ENCODE measurements at places on chromosomes 5 and 9.

- DNase-seq: peak; percentile 90
Observed at GRCh38 chr5:53422539-53422938, 57.9 kb upstream of the FST start.

GRCh38 chr5:56078278-56079156, 83.8 kb upstream of the IL6ST start:
- no peak for DNase-seq

DNA sequence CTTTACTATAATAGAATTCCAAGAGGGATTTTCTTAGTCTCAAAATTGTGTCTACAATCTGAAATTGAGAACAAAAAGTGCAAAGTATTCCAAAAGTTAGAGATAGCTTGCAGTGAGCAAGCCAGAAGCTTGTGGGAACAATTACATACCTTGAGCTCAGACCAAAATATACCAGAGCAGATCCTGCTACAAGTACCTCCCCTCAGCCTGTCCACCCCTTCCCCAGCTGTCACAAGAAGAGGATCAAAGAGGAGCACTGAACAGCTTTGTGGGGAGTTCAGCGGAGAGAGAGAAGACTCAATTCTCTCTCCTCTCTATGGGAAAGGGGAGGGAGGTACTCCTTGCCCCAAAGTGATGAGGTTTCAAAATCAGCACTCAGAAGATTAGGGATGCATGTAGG, 869.2 kb upstream of the DMAC1 start:
- no peak for DNase-seq

DNA sequence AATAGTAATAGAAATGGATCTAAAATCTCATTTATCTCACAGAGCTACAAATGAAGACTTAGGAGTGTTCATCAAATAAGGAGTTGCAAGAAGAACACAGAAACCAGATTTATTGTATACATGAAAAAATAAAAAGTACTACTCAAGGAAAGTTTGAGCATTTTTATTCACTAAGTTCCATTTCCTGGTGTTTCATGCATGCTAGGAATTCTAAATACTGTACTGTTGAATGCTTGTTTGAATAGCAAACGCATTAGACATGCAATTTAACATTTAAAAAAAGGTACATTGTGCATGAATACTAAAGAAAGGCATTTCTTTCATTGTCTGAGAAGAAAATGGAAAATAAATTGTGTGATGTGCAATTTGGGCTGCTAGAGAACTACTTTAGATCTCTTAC, 52.1 kb downstream of the C6 start:
- peak; percentile 12 for DNase-seq

DNA sequence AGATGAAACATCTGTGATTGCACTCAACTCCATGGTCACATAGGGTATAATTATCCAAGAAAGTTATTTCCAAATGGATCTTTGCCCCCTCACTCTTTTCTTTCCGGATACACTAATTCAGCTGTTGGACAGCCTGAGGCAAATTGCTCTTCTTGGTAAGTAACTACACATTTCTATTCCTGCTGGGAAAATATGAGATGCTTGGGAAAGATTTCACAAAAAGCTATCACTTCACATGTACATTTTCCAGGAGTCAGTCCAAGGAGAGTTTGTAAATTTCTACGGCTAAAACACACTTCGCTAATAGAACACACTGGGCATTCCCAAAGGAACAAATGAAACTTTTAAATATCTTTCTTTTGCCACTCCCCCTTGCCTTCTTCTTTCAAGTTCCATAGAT, 123.0 kb upstream of the GRIA1 start:
- DNase-seq: no peak

DNA sequence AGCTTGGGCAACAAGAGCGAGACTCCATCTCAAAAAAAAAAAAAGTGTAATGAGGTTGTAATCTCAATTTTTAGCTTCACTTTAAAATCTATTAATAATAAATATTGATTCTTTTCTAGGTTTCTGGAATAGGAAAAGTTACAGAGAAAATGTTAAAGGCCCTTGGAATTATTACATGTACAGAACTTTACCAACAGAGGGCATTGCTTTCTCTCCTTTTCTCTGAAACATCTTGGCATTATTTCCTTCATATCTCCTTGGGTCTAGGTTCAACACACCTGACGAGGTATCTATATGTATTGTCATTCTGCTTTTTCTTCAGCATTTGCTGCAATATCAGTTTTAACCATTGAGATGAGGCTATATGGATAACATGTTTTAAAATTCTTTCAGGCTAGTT, 26.6 kb upstream of the ANKDD1B start:
- no peak for DNase-seq

DNA sequence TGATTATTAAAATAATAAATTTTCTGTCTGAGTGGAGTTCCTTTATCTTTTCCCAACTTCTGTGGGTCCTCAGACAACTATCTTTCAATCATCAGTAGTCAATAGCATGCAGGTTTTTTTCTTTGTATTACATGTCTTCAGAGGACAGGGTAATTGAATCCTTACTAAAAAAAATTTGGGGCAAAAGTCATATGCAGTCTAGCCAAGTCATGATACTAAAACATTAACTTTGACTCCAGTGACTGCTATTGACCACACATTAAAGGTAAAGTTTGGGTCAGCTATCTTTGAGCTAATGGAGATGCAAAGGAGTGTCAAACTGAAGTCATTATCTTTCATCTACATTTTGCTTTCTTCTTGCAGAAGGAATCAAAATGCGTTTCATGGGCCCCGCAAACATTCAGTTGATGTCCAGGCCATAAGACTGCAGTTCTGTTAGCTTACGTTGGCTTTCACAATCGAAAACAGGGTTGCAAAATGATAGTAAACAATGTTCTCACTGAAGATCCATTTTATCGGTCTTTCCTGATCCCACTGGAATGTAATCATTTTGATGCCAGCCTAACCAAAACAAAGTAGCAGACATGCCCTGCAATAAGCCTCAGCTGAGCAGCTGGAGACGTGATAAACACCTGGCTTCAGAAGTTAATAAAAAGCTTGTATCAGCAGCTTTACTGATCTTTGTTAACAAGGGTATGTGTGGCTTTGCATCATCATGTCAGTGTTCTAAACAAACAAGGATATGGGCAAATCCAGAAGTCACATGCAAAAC, 186.1 kb upstream of the PRLR start:
- no peak for DNase-seq

DNA sequence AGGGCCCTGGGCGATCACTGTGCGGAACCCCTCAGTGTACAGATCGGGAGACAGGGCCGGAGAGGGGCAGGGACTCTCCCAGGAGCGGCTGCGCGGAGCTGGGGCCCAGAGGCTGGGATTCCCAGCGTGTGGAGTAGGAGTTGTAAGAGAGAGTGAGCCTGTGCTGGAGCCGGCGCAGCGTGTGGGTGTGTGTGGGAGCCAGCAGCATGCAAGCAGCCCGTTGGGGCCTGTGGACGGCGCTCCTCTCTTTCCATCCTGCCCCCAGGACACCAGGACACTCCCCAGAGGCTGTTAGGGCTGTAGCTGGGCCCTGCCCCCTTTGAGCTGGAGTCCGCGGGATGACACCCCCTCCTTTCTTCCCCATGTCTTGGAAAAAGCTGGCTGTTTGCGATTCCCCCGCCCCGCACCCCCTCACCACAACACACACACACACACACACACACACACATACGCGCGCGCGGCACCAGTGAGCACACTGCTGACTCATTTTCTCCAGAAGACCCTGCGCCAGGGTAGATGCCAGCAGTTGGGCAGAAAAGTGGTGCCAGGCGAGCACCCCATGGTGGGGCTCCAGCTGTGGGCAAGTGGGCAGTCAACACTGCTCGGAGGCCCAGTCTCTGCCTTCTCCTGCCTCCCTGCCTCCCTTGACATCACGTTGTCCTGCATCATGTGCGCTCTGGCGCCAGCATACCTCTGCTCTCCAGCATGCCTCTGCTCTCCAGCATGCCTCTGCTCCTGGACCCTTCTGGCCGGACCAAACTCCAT, 1.5 kb downstream of the COL27A1 start:
- DNase-seq: peak; percentile 83

GRCh38 chr5:20291766-20292165, 303.8 kb upstream of the CDH18 start:
- no peak for DNase-seq

- DNase-seq: peak; percentile 3
Observed at GRCh38 chr9:20023961-20024571, 235.2 kb upstream of the SLC24A2 start.

DNA sequence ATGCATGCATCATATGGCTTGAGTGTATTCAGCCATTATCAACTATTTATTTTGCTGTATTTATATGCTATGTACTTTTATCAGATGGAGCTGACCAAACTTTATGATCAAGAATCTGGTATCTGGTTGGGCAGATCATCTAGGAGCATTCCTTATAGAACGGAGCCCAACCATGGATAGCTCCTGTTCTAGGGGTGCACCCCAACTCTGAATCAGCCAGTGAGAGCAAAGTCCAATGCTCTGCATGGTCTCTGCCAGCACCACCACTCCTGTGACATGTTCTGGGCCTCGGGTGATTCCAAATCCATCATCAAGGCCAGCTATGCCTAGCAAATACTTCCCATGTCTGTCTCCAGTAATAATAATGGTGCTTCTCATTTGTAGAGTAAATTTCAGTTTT, 517.5 kb downstream of the AGTPBP1 start:
- peak; percentile 45 for DNase-seq

DNA sequence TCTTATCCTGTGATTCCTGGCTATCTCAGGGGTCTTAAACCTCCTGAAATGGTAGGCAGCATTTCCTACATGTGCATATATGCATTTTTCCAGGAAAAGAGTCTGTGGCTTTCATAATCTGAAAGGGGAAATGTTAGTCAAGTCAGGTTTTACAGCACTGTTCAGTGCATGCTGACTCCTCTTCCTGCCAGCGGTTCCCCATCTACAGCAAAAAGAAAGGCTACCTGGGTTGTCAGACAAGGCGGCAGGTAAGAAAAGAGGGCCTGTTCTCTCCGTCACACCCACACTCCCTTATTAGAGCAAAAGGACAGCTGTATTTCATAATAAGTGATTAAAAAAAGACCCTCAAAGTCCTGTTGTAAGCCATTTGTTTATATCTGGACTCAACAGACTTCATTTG, 4.3 kb upstream of the SPATA6L start:
- DNase-seq: no peak

DNA sequence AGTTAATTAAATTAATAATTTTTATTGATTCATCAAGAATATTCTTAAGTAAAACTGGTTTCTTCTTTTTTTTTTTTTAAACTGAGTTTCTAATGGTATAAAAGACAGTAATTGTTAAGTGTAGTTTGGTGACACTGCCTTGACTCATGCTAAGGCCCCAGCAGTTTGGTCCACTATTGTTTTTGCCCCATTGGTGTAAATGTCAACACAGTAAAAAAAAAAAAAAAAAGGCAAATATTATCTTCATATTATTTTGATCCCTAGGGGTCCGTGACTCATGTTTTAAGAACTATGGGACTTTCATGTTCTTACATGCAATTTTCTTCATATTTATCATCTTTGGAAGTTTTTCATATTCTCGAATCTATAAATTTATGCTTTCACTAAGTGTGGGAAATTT, 29.2 kb upstream of the JAK2 start:
- peak; percentile 61 for DNase-seq

- peak; percentile 61 for DNase-seq
Observed at GRCh38 chr9:128275198-128276007, at the start of gene GOLGA2. Gene GOLGA2, minus strand, starts transcription at chr9:128276007. Its CDS starts 31 bp downstream, at chr9:128275976.

DNA sequence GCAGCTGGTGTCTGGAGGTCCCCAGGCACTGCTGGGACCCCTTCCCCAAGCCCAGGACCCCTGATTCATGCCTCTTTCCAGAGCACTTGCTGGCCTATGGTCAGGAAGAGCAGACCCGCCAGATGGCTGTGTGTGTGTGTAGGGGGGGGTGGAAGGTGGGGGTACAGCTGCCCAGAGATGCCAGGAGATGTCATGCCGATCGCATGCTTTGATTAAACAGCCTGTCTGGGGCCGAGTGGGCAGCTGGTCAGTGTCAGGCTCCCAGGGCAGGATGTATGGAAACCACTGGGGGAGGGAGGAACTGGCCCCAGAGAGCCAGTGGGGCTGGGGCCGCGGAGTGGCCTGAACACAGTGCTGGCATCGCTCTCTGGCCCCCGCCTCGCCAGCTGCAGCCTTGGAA, 23.7 kb downstream of the RXRA start:
- DNase-seq: no peak

GRCh38 chr9:106076711-106077110, 382.4 kb downstream of the TMEM38B start:
- no peak for DNase-seq

- no peak for DNase-seq
Observed at GRCh38 chr5:92207151-92207550, 824.0 kb upstream of the ARRDC3 start.

GRCh38 chr5:610744-611730, 1.1 kb upstream of the CEP72 start:
- DNase-seq: no peak

DNA sequence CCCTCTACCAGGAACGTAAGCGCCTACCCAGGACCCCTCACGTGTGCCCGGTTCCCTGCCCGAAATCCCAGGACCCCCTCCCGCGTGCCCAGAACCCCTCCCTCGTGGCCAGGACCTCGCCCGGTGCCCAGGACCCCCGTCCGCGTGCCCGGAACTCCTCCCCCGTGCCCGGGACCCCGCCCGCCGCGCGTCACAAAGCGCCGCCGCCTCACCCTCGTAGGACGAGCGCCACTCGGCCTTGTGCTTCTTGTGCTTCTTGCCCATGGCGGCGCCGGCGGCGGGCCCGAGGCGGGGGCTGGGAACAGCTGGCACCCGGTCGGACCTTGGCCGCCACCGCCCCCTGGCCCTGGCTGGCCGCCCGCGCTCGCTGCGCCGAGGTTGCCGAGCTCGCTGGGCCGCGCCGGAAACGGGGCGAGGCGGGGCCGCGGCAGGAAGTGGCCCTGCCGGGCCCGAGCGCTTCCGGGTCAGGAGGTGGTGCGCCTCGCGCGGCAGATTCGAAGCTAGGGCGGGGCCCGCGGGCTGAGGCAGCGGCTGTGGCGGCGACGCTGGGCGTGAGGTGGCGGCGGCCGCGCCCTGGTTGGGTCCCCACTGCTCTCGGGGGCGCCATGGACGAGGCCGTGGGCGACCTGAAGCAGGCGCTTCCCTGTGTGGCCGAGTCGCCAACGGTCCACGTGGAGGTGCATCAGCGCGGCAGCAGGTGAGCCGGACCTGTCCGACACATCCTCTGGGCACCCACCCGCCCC, at the start of the genes BRD9 and TRIP13:
Gene BRD9, minus strand, starts transcription at position 408 of the 743 bp plus-strand sequence. Its CDS starts 144 bp downstream, at position 264.
Gene TRIP13, plus strand, starts transcription at position 491 of the 743 bp plus-strand sequence. Its CDS starts 115 bp downstream, at position 606.
- peak; percentile 68 for DNase-seq

DNA sequence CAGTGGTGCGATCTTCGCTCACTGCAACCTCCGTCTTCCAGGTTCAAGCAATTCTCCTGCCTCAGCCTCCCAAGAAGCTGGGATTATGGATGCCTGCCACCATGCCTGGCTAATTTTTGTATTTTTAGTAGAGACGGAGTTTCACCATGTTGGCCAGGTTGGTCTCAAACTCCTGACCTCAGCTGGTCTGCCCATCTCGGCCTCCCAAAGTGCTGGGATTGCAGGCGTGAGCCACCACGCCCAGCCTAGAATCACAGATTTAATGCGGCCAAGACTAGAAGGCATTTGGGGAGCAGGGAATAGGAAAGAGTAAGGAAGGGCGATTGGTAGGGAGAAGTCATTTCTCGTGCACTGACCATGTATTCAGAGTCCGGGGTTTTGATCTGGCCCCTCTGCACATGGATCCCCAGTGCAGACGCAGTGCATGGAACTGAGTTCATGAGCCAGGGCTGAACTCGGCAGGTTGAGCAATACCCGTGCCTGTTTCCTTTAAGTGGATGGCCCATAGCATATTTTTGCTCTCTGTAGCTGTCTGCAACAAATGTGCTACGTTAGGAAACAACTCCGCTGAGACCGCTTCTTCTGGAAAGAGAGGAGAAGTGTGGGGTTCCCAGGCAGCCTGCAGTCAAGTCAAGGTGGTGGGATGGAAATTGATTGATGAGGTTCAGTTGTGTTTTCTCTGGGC, 3.4 kb upstream of the HMCN2 start:
- no peak for DNase-seq

GRCh38 chr5:63953217-63953616, 9.0 kb downstream of the HTR1A start:
- no peak for DNase-seq
